K562 (cell line): ENCODE measurements at places on chromosomes 3 and 15. TPM values are rescaled to one million over a fixed set of nuclear protein-coding genes. Genes with fewer than 3 reads are reported as not detected.

The TNK2 gene
- 22.8 and 33.8 TPM in 2 replicates for total RNA-seq

- no peaks in the 10 kb centered on the region for H3K36me3 ChIP-seq
- H3K4me3 ChIP-seq = no peak within 1 kb of the TSS
- H3K27me3 ChIP-seq = no peaks in the 10 kb centered on the region
- H3K27ac ChIP-seq = no peak within 1 kb of the TSS
- no peaks in the 10 kb centered on the region for H3K4me1 ChIP-seq
- peak; percentile 26 for DNase-seq
These were observed at the start of gene ILDR1 for GRCh38 chr3:122021811-122022401. Gene ILDR1 (minus strand): TSS chr3:122022247. CDS start chr3:122022077, 170 bp downstream.

DNA sequence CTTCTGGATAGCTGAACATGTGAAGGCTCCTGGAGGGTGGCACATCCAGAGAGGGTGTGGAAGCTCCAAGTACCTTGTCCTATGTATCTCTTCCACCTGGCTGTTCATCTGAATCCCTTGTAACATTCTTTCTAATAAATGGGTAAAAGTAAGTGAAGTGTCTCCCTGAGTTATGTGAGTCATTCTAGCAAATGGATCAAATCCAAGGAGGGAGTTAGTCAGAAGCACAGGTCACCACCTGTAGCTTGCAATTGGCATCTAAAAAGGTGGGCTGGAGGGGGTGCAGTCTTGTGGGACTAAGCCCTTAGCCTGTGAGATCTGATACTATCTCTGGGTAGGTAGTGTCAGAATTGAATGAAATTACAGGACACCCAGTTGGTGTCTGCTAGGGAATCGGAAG is 71.0 kb downstream of the WWTR1 start:
- no peaks in the 10 kb centered on the region for H3K36me3 ChIP-seq
- H3K27me3 ChIP-seq = peaks cover 15% of the 10 kb centered on the region; the same call in 2 of the 3 replicates
- no peak overlapping the region for H3K4me3 ChIP-seq
- no peak for DNase-seq
- H3K27ac ChIP-seq = no peak overlapping the region

DNA sequence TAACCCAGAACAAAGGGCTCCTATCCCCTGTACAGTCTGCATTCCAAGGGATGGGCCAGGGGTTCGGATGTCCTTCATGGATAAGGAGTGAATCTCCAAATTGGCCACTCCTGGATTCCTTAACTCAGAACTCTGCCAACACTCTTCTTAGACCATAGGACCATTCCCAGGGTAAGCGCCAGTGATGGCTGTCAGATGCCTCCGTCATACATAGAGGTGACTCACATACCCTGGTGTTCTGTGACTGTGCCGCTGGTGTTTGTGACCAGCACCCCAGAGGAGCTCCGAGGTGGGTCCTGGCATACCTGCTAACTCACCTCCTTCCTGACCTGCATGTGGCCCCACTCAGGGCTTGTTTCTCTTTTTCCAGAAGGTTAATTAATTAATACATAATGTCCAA is 134.7 kb downstream of the KLF13 start:
- no peak for DNase-seq
- H3K36me3 ChIP-seq = no peaks in the 10 kb centered on the region
- H3K4me3 ChIP-seq = no peak overlapping the region
- no peak overlapping the region for H3K27ac ChIP-seq

GRCh38 chr3:66442254-66443117 is 58.3 kb downstream of the LRIG1 start:
- peaks cover 28% of the 10 kb centered on the region for H3K27me3 ChIP-seq
- no peak overlapping the region for H3K4me3 ChIP-seq
- no peaks in the 10 kb centered on the region for H3K36me3 ChIP-seq
- DNase-seq = no peak
- no peaks in the 10 kb centered on the region for H3K4me1 ChIP-seq

DNA sequence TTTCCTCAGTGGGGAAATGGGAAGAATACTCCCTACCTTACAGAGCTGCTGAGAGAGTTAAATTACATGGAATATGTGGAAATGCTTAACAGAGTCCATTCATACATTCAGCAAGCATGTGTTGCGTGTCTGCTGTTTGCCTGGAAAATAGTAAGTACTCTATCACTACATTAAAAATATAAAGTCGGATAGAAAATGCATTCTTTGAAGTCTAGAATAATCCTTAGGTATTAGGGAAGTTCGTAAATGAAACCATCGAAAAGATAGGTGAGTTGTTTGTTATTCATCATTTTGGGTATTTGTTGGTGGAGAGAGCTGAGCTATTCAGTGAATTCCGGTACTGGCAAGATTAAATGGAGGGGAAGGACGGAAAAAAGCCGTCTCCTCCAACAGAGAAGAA is 200.1 kb downstream of the OPA1 start:
- no peak overlapping the region for H3K4me3 ChIP-seq
- H3K4me1 ChIP-seq = peaks cover 7% of the 10 kb centered on the region; the same call in 1 of the 2 replicates
- no peaks in the 10 kb centered on the region for H3K27me3 ChIP-seq
- no peak for DNase-seq

- H3K4me1 ChIP-seq = peaks cover 6% of the 10 kb centered on the region
- no peak overlapping the region for H3K27ac ChIP-seq
- no peaks in the 10 kb centered on the region for H3K27me3 ChIP-seq
- H3K4me3 ChIP-seq = no peak overlapping the region
These were observed 21.1 kb downstream of the ATRIP start for GRCh38 chr3:48467473-48468267.
